ENCODE measurements at places on chromosomes 7 and 10.

GRCh38 chr10:86075512-86075911, 291.1 kb downstream of the GRID1 start:
- no peak for DNase-seq

DNA sequence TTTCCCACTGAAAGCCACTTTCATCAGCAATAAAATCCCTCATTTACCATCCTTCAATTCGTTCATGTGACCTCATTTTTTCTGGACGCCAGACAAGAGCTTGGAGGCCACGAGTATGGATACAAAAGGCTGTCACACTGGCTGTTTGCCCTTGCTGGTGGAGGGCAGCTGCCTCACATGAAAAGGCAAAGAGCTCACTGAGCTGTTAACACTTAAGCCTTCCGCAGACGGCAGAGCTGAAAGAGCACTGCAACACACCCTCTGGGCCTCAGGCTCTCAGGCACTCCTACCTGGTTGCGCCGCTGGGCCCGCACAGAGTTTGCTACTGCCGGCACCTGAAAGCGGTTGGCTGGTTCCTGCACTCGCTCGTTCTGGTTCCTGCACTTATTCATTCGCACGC, 193.5 kb downstream of the CFTR start:
- DNase-seq, result peak; percentile 13

DNA sequence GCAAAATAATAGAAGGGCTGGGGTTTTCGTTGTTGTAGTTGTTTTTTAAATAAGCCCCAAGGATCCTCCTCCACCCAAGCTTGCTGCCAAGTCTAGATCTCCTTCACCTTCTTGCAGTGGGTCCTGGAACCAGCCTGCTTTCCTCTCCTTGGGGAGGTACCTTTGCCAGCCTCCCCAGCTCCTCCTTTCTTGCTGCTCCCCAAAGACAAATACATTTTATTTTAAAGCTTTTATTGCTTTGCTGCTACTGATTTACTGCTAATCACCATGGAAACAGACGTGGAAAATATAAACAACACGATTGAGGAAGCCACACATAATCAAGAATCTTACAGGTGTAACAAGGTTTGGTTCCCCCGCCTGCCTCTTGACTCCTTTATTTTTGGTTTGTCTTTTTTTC, 17.4 kb upstream of the SLF2 start:
- no peak for DNase-seq

- DNase-seq, result no peak
These were observed 9.0 kb downstream of the PRF1 start for GRCh38 chr10:70593513-70593890.

- DNase-seq, result peak; percentile 66
These were observed at the start of gene CLDN15 for GRCh38 chr7:101237206-101238067. TSS of gene CLDN15 (minus strand) at chr7:101237802. CDS start at chr7:101237581, 221 bp downstream.

Data from umbilical cord (tissue), 2 donors.